ENCODE measurements at places on chromosomes 11 and 22.

DNA sequence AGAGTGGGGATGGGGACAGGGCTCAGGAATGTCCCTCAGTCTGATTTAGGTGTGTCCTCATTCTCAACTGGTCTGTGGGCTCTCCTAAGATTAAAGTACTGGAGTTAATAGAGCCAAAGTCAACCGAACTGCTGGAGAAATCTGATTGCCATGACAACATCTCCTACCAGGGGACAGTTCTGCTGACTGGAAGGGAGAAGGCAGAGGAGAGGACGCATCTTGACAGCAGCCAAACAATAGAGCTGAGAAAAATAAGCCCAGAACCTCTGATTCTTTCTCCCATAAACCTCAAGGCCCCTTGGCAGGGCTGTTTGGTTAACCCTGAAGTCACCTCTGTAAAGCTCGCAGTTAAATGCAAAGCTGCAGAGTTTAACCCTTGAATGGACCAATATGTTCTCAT, 2.8 kb downstream of the KCTD14 start:
- no peak for DNase-seq

GRCh38 chr11:116955949-116956348, 118.5 kb upstream of the APOA1 start:
- DNase-seq, result no peak

DNA sequence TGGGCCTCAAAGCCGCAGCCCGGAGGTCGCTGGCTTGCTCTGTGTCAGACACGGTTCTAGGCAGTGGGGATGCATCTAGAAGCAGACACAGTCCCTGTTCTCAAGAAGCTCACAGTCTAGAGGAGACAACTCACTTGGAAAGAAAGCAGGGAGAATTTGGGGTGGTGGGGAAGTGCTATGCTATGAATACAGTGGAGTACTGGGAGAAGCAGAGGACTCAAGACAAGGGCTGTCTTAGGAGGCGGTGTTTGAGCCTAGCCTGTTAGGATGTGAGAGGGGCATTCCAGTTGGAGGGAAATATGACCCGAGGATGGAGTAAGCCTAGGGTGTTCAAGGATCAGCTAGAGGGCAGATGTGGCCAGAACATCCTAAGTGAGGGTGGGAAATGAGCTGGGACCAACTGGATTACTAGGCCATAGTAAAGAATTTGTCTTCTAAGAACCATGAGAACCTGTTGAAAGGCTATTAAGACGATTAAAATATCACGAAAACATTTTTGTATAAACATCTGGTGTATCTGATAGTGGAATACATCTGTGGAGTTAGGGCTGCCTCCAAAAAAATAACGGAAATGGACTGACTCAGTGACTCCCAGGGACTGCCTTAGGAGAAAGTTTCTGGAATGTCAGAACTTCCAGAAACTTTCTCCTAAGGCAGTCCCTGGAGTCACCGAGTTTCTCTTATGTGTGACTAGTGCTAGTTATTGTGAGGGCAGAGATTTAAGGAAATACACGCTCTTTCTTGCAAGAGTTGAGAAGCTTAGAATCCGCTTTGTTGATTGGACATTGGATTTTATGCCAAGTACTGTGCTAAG, 1.1 kb upstream of the PITPNB start:
- DNase-seq, result peak; percentile 76

DNA sequence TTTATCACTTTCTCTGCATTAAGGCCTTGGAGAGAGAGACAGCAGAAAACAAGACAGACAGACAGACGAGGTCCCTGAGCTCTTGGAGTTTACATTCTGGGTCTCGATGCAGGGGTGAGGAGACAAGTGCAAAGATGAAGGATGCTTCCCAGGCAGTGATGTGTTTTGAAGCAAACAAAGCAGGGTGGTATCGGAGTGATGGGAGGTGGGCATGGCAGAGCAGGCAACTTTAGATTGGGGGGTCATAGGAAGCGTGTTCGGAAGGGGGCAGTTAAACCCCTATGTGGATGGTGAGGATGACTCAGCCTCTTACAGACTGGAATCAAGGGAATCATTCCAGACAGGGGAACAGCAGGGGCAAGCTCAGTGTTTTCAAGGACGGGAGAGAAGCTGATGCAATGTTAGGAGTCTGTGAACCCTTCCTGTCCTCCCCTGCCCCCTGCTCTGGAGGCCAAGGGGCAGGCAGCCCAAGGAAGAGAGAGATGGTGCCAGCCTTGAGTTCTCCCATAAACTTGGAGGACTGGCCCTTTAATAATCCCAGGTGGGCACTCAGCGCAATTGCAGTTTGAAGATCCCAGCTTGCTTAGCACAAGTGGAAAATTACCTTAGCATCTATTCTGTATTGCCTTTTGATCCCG, 180.2 kb downstream of the CHST1 start:
- DNase-seq, result no peak

DNA sequence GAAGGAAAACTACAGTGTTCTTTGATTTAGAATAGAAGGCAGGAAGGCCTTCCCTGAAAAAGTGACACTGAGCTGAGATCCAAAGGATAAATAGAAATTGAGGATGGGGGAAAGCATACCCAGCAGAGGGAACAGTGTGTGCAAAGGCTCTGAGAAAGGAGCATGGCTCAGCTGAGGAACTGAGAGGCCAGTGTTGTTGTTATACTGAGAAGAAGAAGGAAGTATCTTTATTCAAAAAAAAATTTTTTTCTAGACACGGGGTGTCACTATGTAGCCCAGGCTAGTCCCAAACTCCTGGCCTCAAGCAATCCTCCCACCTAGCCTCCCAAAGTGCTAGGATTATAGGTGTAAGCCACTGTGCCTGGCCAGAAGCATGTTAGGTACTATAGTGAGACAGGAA, 3.5 kb upstream of the PIK3C2A start:
- no peak for DNase-seq

- DNase-seq, result no peak
These were observed 426 bp upstream of the GDPD5 start for GRCh38 chr11:75526192-75526541.

- DNase-seq, result no peak
These were observed 3.6 kb upstream of the FREY1 start for GRCh38 chr11:45910623-45911022.

DNA sequence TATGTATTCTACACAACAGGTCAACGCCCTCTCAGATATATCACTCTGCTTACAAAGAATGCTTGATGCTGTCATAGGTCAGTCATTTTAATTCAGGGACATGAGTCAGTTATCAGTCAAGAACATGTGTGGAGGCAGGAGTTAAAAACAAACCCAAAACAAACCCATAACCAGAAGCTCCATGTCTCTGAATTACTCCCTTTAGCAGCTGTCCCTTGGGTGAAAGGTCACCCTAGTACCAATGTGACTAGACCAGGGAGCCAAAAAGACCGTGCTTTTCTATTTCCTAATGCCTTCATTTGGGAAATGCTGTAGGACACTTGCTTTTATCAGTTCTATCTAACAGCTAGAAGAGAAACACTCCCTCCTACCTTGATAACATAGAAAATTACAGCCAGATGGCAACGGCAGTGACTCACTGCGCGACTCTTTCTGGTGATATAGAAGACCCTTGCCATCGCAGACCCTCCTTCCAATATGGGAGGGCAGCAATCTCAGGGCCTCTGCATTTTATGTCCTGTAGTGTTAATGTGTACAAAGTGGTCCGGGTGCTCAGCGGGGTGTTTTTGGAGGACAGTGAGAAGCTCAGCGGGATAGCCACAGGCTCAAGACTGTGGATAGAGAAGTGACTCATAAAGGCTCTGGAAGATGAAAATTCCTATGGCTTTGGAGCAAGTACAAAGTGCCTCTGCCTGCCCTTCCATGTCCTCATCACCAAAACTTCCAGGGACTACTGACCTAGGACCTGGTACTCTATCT, 24.8 kb downstream of the APOL5 start:
- no peak for DNase-seq

DNA sequence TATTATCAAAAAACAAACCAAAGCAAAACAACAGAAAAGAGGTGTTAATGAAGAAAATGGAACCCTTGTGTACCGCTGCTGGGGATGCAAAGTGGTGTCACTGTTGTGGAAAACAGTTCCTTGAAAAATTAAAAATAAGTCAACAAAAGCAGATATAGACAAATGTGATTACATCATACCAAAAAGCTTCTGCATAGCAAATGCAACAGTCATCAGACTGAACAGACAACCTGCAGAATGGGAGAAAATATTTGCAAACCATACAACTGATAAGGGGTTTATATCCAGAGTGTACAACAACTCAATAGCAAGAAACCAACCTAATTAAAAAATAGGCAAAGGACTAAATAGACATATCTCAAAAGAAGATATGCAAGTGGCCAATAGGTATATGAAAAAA, 22.9 kb upstream of the CARS1 start:
- no peak for DNase-seq

DNA sequence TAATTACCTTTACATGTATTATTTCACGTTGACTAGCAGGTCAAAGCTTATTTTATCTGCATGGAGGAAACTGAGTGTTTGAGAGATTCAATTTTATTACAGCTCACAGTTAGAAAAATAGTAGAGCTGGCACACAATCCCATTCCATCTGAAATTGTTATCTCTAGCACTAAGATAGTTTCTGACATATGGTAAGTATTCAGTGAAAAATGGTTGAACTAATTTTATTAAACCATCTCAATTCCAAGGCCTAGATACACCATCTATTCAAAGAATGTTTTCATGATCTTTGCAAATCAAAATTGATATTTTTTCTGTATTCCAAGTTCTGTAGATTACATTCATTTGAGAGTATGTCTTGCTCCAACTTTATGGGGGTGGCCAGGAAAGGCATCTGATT, 125.4 kb upstream of the FAT3 start:
- DNase-seq, result no peak

DNA sequence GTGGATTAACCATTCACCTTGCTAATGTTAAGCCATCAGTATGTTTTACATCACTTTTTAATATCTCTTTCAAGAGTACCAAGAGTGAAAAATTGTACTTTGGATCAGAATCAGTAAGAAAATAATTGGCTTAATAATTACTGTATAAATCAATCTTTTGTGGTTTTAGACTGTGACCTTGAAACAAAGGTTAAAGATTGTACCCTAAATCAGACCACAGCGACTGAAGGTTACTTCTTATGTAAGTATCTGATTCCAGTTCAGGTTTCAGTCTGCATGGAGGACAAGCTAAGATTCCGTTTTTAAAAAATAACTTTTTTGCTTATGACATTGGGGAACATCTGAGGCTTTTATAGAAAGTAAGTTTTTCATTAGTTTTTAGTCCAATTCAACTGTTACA, 18.9 kb downstream of the CAT start:
- DNase-seq, result no peak

GRCh38 chr11:9037046-9037780, 33.4 kb upstream of the NRIP3 start:
- no peak for DNase-seq

- DNase-seq, result peak; percentile 25
These were observed 18.9 kb upstream of the PPP6R3 start for GRCh38 chr11:68441466-68442230.

GRCh38 chr11:72746821-72747220, 5.4 kb downstream of the ARAP1 start:
- DNase-seq, result no peak

DNA sequence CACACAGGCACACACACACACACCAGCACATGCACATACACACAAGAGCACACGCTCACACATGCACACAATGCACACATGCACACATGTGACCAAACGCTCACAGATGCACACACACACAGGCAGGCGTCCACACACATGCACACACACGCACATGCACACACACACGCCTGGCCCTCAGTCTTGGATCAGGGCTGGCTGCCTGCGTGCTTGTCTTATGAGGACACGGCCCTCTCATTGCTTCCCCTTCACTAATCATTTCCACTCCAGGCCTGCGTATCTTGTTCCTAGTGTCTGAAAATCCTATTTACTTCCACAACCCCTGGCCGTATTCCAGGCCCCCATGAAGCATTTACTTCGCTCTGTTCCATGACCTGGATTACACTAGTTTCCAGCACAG, 740.5 kb downstream of the BRD1 start:
- DNase-seq, result no peak

DNA sequence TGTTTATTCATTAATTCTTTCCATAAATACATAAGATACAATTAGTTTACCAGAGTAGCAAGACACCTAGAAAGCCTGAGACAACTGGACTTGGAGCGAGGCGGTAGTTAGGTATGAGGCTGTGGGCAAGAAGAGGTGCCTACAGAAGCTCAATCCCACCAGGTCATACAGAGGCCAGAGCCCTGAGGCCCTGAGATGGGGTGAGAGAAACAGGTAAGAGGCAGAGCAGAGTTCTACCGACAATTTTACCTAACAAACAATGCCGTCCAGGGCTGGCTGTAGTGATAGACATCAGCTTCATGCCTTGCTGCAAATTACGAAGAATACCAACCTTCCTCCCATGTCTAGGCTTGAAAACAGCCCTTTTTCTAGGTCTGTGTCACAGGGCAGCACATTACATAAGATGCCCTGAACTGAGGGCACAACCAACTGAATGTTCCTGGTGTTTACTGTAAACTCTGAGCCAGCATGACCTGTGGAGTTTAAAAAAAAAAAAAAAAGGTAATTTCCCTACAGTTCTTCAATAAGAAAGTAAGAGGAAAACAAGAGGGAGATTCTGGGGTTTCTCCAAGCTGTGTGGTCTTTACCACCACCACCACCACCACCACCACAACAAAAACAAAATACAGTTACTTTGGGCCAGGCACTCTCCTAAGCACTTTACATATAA, 105.8 kb downstream of the GAB2 start:
- DNase-seq, result no peak

GRCh38 chr22:20170170-20170569, 19.3 kb upstream of the CCDC188 start:
- DNase-seq, result no peak

DNA sequence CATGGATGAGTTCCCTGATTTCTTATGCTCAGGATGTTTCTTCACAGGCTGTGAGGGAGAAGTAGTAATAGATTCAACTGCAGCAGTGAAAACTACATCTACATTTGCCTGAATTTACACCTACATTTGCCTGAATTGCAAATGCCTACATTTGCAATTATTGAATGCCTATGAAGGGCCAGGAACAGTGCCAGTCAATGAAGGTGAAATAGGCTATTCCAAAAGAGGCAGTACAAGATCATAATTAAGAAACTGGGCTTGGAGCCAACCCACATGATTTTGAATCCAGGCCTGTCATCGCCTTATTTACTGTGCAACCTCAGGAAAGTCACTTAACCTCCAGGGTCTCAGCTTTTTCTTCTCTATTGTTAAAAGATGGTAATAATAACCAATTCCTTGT, 1353.3 kb downstream of the FAM181B start:
- DNase-seq, result no peak

DNA sequence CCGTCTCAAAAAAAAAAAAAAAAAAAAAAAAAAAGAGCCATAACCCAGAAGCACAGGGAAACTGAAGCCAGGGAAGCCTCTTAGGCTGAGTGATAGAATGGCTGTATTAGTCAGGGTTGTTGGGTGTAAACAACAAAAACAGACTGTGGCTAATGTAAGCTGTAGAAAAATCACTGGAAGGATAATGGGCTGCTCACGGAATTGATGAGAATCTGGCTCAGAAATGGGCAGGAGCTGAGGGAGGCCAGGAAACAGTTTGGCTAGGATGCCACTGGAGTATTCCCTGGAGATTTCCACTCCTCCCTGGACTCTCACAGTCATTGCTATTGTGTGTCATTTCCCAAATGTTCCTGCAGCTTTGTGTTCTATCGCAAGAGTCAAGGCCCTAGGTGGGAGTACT, 22.4 kb downstream of the SLC22A6 start:
- no peak for DNase-seq

GRCh38 chr11:117160826-117161225, 16.7 kb downstream of the PAFAH1B2 start:
- DNase-seq, result no peak
